ENCODE measurements at places on chromosomes 5 and 9. TPM values are rescaled to one million over a fixed set of nuclear protein-coding genes. Genes with fewer than 3 reads are reported as not detected.

DNA sequence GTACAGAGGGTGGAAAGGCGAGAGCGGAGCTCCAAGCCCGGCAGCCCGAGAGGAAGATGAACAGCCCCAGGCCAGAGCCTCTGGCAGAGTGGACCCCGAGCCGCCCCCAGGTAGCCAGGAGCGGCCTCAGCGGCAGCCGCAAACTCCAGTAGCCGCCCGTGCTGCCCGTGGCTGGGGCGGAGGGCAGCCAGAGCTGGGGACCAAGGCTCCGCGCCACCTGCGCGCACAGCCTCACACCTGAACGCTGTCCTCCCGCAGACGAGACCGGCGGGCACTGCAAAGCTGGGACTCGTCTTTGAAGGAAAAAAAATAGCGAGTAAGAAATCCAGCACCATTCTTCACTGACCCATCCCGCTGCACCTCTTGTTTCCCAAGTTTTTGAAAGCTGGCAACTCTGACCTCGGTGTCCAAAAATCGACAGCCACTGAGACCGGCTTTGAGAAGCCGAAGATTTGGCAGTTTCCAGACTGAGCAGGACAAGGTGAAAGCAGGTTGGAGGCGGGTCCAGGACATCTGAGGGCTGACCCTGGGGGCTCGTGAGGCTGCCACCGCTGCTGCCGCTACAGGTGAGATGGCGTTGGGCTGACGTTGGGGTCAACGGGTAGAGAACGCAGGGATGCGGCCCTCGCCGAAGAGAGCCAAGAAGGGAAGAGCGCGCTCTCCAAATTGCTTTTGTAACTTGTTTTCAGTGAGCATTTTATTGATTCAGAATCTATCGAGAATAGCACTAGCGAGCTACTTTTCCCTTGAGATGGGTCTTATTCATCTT lies at the start of gene PTGER4:
TSS of gene PTGER4 (plus strand) at position 3 of the 769 bp plus-strand sequence. CDS start 1,079 bp downstream, outside the sequence.
- DNase-seq, result no peak

DNA sequence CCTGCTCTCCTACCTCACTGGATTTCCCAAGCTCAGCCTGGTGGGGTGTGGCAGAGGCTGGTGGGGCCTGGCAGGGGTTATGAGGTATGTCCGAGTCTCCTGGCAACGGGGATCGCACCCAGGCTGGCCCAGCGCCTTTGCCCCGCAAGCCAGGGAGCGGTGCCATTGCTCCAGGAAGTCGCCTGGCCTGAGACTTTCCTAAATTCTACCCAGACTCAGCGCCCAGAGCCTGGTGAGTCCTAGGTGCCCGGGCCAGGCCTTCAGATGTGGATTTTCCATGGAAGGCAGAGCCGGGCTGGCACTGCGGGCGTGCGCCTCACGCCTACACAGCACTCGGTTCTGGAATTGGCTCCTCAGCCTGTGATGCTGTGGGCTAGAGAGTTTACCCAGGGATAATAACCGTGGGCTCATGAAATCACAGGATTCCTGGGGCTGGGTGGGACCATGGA lies 155.4 kb upstream of the COL5A1 start:
- DNase-seq, result no peak

DNA sequence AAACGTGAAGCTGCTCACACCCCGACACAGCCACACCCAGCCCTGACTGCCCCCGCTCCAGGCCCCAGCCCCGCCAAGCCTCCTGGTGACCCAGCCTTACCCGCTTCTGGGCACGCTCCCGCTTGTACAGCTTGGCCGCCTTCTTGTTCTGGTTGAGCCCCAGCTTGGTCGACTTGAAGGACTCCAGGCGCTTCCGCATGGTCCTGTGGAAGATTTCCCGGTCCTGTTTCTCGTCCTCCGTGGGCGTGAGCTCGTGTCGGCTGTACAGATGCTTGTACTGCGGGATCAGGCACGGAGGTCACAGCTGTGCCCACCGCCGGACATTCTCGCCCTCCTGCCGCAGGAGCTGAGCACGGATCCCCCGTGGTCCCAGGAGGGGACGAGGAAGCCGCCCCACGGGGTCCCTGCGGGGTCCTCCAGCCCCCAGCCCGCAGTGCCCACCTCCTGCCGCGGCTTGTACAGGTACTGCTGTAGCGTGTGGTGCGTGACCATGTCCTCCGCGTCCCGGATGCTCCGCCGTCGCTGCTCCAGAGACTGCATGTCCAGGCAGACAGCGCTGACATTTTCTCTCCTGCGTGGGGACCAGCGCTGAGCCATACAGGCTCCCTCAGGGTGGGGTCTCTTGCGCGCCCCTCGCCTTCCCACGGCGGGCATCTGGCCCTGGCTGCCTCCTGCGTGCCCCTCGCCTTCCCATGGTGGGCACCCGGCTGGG lies 33.3 kb downstream of the EXOC3 start:
- no peak for DNase-seq

GRCh38 chr5:8844847-8845246 lies 701.0 kb downstream of the SEMA5A start:
- no peak for DNase-seq

GRCh38 chr5:179867079-179867465 lies 8.5 kb upstream of the MRNIP start:
- DNase-seq, result no peak

DNA sequence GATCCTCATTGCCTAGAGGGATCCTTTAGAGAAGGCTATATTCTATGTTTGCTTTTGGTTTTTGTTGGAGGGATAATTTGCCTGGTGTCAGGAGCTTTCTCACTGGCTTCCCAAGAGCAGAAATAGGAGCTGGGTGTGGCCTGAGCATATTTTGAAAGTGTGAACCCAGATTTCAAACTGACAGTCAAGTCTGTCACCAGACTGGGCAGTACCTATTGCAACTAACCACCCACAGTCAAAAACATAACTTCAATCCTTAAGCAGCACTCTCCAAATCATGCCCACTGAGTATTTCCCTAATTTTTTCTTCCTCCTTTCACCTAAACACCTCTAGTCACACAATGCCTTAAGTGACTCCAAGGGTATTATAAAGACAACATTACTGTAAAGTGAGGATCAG lies 278.4 kb downstream of the EBF1 start:
- no peak for DNase-seq

DNA sequence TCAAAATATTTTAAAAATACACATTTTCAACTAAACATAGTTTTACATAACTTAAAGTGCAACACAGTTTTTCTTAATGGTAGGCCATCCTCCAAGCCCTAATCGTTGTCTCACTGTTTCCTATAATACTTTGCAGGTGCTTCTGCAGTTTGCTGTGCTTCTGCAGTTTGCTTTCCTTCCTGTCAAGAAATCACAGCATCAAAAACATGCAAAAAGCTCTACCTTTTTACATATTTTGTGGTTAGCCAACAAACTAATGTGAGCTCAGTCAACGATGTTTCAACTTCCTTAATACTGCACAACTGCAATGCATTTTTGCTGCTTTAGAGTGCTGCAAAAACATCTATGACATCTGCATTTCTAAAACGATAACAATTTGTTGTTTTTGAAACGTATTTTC lies 25.2 kb downstream of the EMB start:
- no peak for DNase-seq

DNA sequence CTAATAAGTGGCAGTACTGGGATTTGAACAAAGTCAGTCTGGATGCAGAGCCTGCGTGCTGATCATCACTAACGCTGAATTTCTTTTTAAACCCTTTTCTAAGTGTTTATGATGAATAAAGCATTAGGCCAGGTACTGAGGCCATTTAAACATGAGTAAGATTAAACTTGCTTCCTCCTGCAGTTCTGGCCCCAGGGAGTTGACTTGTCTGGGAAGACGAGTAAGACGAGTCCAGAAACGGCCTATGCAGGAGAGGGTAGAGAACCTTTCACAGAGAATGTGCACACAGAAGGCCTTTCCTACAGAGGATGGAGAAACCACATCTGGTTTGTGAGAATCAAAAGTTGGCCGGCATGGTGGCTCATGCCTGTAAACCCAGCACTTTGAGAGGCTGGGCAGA lies 42.9 kb downstream of the SPRY4 start:
- no peak for DNase-seq

DNA sequence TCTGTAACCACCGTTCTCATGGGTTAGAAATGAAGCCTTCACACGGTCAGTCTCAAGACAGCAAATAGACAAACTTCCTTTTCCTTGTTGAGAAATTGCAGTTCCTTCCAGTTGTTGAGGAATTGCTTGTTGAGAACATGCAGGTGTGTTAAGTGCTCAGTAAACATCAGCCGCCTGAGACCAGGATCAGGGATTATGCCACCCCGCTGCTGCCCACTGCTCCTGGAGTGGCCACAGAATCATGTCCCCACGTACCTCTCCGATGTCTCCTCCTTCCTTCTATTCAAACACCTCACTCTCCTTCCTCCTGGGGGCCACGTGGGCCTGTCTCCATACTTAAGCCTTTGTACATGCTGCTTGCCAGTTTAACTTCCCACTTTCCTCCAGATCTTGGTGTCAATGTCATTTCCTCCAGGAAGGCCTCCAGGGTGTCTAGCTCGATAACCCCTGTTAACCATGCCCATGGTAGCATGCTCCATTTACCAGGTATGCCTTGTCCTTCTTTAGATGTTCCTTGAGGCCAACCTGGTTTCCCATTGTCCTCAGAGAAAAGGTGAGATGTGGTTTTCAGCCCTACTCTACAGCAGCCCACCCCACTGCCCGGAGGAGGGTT lies 33.8 kb upstream of the RPL26L1 start:
- DNase-seq, result no peak

DNA sequence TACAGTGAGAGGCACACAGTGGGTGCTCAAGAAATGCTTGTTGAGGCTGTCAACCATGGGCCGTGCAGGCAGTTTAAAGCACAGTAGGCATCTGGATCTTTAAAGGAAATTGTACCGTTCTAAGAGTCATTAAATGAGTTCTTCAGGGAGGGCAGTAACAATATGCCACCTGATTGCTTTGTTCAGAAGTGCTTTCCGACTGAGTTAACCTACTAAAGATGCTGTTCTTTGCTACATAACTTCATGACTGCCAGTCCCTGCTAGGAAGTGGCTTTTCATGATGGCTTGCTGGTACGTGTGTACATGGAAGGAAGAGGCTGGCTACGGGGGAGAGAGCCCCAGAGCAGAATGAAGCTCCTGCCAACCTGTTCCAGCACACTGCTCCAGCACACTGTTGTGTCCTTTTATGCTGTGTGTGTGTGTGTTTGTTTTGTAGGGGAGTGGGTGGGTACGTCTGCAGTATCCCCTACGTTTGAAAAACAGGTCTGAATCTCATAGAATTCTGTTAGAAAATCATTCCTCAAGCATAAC lies 41.9 kb upstream of the PPP2R2B start:
- no peak for DNase-seq

- DNase-seq, result no peak
Observed at GRCh38 chr5:74221413-74221812, 419.1 kb downstream of the ENC1 start.

SCAI gene
- total RNA-seq, result 3.7 TPM

CCL27 gene
- not detected for total RNA-seq

CCDC69 gene
- total RNA-seq, result 3.4 TPM

PCDHGA4 gene
- total RNA-seq, result 2.1 TPM
